ENCODE measurements at places on chromosomes 16 and 17.

DNA sequence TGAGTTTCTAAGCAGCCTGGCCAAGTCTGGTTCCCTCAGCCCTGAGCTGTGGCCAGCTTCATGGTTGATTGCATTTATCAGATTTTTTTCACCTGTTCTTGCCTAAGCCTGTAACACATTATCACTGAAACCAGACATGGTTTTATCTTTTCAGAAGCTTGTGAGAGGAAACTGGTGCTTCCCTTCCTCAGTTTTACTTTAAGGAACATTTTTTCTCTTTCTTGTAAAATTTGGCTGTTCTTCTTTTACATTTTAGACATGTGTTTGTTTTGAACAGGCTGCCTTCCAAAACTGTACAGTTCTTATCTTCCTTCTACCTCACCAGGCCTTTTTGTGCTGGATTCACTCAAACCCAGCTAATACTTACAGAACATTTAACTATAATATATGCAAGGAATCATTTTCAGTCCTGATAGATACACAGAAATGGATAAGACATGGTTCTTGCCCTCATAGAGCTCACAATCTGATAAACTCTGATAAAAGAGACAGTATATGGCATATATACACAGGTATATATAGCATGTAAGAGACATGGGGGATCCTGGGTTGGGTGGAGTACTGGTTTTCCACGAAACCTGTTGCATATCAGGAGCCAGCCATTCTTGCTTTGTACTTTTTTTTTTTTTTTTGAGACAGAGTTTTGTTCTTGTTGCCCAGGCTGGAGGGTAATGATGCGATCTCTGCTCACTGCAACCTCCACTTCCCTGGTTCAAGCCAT, 44.5 kb downstream of the ZNRF1 start:
- no peak for DNase-seq

DNA sequence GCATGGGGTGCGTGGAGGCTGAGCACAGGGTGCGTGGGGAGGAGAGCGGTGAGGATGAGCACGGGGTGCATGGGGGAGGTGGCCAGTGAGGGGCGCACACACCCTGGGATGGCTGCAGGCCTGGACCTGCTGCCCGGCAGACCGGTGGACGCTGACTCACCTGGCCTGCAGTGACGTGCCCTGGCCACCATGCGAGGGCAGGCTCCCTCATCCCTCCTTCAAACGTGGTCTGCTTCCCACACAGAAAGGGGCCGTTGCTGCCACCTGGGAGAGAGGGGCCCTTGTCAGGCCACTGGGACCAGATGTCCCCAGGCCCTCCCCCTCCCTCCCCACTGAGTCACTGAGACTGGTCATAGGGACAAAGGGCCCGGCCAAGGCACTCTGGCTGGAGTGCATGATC, 20.1 kb upstream of the APRT start:
- no peak for DNase-seq

GRCh38 chr17:15180121-15180561, 85.0 kb downstream of the PMP22 start:
- no peak for DNase-seq

DNA sequence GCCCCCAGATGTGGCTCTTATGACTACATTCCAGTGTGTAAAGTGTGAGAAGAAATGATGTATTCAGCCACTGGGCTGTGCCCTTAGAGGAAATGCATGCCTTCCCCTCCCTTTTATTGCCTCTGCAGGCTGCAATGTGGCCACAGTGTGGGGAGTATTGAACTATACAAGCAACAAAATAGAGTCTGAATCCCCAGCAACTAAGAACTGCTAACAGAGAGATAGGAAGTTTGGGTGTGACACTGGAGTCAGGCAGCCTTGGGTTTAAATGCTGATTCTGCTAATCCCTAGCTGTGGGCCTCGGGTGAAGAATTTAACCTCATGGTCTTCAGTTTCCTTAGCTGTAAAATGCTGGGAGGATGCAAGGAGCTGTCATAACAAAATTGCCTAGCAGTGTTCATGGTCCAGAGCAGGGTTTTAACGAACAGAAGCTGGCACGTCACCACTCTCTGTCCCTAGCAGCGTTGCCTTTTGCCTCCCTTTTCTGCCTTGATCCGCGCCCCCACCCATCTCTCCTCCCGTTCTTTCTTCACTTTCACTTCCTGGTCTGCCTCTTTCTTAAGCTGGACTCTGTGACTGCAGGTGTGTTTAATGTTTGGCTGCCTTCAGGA, 50.3 kb downstream of the KPNA2 start:
- DNase-seq, result no peak

GRCh38 chr17:28912281-28912937, 9.5 kb upstream of the DHRS13 start:
- DNase-seq, result no peak

DNA sequence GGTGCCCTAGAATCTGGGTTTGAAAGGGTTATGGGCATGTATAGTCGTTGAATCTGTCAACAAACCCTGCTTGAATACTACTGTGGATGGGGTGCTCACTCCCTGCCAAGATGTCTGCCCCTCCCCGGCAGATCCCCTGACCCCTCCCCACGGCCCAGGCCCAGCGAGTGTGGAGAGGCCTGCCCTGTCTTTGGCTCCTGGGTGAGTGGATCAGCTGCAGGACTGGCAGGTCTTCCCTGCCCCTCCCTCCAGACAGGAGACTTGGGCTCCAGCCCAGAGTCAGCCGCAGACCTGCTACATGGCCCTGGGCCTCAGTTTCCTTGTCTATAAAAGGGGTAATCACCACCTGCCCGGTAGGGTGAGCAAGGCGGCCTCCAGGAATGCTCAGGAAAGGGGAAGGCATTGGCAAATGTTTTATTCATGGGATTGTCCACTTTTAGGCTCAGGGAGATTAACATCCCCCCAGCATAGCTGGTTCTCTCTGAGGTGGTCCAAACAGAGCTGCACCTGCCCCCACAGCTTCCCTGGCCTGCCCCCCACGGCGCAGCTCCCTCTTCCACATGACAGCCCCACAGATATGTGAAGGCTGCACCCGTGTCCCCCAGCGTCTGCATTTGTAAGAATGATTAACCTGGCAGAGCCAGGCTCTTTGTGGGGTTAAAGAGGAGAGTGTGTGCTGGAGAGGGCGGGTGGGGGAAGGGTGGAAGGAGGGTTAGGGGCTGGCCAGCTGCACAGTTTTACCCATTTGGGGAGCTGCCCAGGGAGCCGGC, 18.5 kb upstream of the SPNS2 start:
- no peak for DNase-seq

DNA sequence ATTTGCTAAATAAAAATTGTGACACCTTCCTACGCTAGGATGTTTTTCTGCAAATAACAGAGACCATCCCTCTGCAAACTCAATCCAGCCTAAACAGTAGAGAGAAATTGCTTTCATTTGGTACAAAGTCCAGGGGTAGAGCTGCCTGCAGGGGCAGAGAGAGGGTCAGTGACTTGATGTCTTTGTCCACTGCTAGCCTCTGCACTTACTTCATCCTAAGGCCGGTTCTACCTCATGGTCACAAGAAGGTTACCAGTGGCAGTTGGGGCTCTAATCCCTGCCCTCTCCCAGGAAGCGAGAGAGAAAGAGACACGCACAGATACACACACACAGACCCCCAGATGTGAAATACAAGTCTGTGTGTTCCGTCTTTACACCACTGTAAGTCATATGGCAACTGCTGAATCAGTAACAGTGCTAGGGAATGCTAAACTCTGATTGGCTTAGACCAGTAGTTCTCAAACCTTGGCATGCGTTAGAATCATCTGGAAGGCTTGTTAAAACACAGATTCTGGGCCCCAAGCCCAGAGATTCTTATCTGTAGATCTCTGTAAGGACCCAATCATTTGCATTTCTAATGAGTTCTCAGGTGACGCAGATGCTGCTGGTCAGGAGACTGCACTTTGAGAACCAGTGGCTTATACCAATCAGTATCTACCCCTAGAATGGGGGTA, 13.1 kb upstream of the LPCAT2 start:
- no peak for DNase-seq

DNA sequence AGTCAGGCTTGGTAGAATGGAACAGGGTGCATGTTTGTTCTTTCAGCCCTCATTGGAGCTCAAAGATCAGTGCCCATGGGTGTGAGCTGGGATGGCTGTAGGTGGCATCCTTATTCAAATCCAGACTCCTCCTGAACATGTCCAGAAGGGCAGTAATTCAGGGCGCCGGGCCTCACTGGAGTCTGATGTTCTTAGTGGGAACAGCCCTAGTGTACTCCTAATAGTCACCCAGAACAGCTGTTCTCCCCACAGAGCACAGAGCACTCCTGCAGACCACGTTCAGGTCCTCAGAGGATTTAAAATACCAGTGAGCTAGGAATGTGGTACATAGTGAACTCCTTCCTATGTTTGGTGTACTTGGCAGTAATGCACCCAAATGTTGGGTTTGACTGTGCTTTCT, 96.2 kb downstream of the BANP start:
- no peak for DNase-seq

GRCh38 chr17:2841606-2842005, 45.4 kb downstream of the RAP1GAP2 start:
- DNase-seq, result no peak

DNA sequence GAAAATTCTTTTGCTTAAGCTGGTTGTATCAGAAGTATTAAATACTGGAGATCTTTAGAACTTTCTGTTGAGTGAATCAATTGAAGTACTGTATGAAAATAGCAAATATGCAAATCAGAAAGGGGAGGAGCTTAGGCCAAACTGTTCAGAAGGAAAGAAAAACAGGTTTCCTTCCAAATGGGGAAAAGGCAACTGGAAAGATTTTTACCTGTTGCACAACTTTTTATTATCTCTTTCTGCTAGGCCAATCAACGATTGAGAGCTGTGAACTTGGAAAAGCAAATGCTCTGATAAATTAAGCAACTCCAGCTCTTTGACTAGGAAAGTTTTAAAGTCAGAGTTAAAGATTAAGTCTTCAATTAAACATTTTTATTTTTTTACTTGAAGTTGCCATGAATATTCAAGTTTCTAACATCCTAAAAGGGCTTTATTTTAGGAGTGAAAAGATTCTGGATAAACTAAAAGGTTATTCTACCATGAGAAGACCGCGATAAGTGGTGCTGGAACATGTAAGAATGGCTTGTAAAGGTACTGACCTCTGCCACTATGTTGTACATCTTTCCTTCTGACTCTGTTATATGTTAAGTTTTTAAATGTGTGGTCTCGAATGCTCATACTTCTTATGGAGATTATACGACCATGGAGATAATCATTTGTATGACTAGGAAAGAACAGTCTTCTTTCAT, 16.5 kb downstream of the DCUN1D3 start:
- DNase-seq, result no peak

GRCh38 chr17:63479495-63480184, 2.8 kb downstream of the ACE start:
- DNase-seq, result no peak

DNA sequence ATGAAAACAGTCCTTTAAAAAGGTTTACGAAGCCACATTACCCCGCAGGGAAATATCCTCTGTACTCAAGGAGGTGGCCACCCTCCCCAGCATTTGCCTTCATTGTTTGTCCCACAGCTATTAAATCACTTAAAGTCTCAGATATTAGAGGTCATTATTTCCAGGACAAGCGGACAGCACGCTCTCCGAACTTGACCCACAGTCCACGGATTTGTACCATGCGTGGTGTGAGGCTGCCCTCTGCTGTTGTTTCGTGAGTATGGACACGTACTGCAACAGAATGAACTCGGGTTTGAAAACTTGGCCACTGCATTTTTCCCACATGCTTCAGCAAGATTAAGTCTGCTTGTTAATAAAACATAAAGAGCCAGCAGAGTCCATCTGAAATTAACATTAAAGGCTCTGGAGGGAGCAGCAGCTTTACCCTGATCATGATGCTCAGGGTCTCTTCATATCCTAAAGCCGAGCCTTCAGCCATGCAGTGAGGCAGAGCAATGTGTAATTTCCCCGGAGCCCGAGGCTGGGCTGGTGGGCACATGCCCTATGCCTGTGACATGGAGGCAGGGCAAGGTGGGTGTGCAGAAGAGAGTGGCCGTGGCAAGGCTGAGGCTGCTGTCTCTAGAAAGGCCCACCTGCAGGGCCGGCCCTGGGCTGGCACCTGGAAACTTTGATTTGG, 19.7 kb downstream of the MEAK7 start:
- peak; percentile 35 for DNase-seq

- DNase-seq, result no peak
These were observed 874 bp downstream of the SLC25A19 start for GRCh38 chr17:75288359-75288758.

GRCh38 chr16:64406770-64407181, 715.1 kb downstream of the CDH11 start:
- DNase-seq, result no peak

DNA sequence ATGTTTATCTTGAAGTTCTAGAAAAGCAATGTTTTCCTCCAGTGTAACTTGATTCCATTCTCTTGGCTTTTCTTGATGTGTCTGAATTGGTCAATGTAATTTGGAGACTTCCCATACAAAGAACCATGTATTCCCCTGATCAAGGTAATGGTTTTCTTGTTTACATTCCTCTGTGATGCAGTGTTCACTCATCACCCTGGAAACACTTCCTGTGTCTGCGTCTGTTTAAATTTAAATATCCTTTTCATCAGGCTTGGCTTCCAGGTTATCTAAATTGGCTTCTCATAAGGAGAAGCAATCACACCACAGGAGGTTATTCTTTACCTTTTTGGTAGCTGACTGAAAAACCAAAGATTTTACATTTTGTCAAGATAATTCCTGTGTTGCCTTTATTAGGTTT, 237.3 kb upstream of the WSCD1 start:
- DNase-seq, result no peak

Data from stimulated activated CD4-positive, alpha-beta T cell treated with anti-CD3 and anti-CD28 coated beads, Interleukin-2, amount 100 ng/mL, for 24 hours (primary cell).